NCI-H526 treated with DMSO at 0.1 percent for 48 hours (cell line): ENCODE measurements at places on chromosomes 2 and 18.

GRCh38 chr2:20629581-20630171, 21.2 kb downstream of the HS1BP3 start:
- no peak for DNase-seq

DNA sequence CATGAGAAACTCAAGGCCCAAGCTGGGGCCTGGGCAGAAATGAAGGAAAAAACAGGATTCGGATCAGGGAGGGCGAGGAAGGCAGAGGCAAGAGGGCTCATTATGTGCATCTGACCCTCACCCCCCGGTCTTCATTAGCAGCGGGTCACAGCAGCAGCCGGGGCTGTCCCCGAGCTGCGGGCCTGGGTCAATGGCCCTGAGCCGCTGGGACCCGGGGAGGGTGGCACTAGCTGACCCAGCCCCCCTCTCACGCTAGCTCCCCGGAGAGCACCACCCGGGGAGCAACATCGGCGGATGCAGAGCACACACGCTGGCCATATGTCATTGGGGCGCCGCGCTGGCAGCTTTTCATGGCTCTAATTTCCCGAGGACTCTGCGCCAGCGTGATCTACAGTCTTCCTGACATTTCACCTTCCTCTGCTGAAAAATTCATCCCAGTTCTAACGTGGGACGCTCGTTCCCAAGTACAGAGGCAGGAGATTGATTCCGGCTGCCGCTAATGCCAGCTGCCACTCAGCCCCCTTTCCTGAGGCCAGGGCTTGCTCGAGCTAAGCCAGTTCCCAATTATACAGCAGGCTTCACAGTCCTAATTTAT, 63.7 kb downstream of the EIPR1 start:
- no peak for DNase-seq

- no peak for DNase-seq
These were observed 226.4 kb upstream of the SALL3 start for GRCh38 chr18:78753240-78753639.

DNA sequence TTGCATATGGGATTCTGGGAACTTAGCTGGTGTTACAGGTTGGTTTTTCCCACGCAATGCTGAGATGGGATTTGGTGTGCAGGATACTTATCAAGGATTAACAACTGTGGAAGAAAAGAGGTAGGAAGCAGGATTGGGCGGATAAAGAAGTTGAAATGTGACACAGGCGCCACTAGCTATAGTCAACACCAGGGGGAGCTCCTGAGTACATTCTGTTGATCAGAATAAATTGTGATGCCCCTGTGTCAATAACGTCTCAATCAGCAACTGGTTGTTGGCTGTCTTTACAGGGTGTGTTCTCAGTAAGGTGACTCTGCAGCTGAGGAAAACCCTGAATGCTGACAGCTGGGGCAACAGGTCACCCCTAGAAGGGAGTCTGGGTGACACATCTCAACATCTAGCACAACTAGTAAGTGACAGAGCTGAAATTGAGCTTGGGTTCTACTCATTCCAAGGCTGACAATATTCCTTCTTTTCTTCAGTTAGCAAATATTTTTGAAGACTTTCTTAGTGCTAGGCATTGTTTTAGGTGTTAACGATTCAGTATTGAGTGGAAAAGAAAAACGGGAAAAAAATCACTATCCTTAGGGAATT, 143.0 kb downstream of the ARL6IP6 start:
- DNase-seq, result peak; percentile 5

- DNase-seq, result no peak
These were observed 75.7 kb downstream of the FTCDNL1 start for GRCh38 chr2:199775267-199775666.

GRCh38 chr18:58567453-58568196, 61.3 kb downstream of the ALPK2 start:
- no peak for DNase-seq

DNA sequence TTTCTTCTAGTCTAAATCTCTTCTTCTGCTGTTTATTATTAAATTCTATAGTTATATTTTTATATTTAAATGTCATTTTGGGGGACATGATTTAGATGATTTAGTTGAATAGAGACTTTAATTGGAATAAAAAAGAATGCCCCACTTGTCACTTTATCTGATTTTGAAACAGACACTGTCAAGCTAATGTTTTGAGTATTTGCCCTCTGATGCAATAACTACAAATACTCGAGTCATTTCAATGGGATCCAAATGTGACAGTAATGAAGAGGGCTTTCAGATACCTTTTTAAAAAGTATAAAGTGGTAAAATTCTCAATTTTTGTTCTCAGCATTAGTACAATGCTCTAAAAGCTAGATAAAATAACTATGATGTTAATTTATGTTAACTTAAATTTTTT, 257.3 kb upstream of the SESTD1 start:
- no peak for DNase-seq

DNA sequence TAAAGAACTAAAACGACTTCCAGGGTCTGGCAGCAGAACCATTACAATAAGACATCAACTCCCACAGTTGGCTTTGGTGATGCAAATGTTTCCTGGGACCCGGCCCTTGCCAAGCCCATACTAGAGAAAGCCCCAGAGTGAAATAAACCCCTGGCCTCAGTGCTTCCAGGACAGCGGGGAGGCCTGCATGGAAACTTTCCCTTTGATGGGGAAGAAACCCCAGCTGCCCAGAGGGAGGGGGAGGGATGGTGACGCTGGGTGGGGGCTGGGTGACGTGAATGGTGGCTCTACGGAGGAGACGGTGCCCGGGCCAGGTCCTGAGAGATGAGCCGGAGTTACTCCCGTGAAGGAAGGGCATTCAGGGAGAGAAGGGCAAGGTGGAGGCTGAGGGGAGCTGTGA, 27.5 kb downstream of the INHBB start:
- DNase-seq, result no peak

DNA sequence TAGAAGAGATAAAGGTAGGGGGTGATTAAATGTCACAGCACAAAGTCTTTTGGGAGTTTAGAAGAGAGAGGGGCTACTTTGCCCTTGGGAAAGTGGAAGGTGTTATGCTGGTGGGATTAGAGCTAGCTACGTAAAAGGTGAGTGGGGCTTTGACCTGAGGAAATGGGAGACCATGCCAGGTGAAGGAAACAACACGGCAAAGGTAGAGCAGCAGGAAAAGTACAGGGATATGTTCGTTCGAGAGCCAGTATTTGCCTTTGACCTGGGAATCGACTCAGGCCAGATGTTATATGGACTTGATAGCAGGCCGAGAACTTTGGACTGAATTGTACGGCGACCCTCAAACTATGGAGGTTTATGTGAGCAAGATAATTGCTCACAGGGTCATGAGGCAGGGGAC, 55.7 kb upstream of the ACKR3 start:
- DNase-seq, result no peak

- DNase-seq, result no peak
These were observed 40.3 kb downstream of the OSBPL6 start for GRCh38 chr2:178234648-178235047.

DNA sequence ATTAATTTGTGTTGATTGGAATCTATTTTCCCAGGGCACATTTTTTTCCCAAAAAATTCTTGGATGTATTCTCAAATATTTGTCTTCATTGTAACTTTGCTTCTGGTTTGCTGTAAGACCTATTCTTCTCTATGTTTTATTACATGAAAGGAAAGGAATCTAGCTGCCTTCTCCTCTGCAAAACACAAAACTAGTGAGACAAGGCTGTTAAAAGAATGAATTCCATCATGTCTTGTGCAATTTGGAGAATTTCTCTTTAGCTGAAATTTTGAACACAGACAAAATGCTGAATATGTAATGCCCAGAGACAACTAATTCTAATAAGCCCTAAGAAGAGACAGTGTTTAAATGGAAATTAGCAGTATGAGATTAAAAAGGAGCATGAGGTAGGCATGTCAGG, 275.9 kb downstream of the CDH20 start:
- DNase-seq, result no peak

GRCh38 chr2:128610496-128610895, 291.8 kb upstream of the HS6ST1 start:
- DNase-seq, result no peak

- DNase-seq, result no peak
These were observed 263.5 kb upstream of the LRRTM1 start for GRCh38 chr2:80568011-80568410.

- DNase-seq, result no peak
These were observed 56.6 kb downstream of the UBE2E3 start for GRCh38 chr2:181036848-181037603.

DNA sequence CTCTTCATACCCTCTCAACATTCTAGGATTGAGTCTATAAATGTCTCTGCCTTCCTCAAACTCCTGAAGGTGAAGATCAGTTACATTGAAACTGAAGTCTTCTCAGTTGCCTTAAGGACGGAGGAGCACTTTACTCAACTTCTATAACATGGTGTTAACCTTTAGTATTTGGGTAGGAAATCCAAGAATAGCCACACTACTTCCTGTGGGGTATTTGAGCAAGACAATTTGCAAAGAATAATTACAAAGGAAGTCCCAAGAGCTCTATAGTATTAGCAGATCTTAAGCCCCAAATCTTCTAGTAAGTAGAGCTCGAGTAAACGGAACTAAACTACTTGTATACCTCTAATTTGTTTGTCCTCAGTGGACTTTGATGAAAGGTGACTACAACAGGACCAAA, 80.9 kb downstream of the SP100 start:
- DNase-seq, result no peak

GRCh38 chr2:196286821-196287220, 115.4 kb upstream of the STK17B start:
- no peak for DNase-seq

- DNase-seq, result no peak
These were observed 369.8 kb upstream of the CDH7 start for GRCh38 chr18:65380986-65381385.

DNA sequence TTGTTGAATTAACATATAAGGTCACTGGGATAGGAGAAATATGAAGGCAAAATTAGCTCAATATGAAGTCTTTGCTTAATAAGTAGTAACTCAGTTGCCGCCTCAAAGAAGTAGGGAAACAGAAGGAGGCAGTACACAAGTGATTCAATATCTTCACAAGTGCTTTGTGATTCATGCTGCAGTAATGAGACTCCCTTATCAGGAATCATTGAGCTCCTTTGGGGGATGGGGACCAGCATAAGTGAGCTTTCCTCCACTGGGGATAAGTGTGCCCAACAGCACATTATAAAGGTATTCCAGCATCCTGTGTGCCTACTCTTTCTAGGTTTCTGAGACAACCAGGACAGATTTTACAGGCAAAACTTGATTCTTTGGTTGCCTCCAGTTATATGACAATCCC, 323.4 kb upstream of the UBE2E3 start:
- DNase-seq, result no peak

DNA sequence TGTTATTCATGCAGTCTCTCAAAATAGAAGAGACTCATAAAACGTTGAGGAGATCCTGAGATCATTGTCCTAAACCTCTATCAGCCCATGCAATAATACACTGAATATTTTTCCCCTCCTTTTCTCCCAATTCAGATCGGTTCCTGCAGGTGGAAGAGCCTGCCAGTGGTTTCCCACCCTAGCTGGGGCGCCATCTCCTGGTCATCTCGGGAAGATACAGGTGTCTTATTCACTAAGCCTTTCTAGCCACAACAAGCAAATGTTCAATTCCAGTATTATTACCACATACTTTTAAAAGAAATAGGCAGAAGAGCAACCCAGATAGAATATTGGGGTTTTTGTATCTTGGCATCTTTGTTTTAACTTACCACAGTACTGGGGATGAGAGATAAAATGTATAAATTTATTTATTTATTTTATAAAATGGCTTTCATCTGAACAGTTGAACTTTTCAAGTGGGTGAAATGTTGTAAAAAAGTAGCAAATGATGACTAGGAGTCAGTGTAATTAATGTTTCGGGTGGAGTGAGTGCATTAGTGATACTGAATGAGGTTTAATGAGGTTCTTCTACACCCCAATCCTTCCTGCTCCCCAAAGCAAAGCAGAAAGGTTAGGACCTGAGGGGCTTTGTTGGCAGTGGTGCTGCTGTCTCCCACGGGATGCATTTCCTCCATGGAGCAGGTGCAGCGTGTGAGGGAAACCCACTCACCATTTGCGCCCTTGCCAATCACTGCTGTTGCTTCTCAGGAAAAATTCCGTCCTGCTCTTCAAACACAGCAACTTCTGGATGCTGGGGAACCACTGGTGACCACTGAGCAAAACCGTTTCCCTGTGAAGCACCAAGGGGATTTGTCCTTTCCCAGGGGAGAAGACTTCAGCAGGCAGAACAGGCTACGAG, 147.1 kb upstream of the FHL2 start:
- peak; percentile 50 for DNase-seq

GRCh38 chr18:40326985-40327384, 1628.0 kb upstream of the PIK3C3 start:
- no peak for DNase-seq

- peak; percentile 60 for DNase-seq
These were observed 431 bp upstream of the CNRIP1 start for GRCh38 chr2:68320118-68320641.

DNA sequence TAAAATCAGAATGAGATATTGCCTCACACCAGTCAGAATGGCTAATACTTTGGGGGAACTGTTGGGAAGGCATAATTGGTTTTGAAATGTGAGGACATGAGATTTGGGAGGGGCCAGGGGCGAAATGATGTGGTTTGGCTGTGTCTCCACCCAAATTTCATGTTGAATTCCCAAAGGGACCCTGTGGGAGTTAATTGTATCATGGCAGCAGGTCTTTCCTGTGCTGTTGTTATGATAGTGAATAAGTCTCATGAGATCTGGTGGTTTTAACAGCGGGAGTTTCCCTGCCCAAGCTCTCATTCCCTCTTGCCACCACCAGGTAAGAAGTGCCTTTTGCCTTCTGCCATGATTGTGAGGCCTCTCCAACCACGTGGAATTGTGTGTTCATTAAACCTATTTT, 59.6 kb downstream of the CSRNP3 start:
- no peak for DNase-seq

- DNase-seq, result no peak
These were observed 5.2 kb upstream of the ARID5A start for GRCh38 chr2:96531366-96531765.

DNA sequence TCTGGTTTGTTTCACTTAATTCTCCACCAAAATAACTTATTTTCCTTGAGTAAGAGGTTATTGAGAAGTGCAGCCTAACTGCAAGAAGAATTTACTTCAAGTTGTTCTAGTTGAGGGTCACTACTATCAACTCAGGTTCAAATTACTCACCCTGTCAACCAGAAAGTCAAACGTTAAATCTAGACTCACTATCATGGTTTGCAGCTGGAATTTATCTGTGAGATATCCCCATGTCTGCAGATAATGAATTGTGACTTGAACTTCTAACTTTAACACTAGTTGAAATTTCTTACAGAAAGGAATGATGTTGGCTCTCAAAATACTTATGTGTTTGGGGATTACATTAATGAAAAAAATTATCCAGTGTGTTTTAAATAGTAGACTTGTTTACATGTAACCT, 1145.7 kb upstream of the NXPH2 start:
- DNase-seq, result no peak

- peak; percentile 51 for DNase-seq
These were observed at the start of gene PTPRN for GRCh38 chr2:219309278-219309677. TSS of gene PTPRN (minus strand) at chr2:219309401. CDS start at chr2:219309332, 69 bp downstream.
